COR-L47 (cell line): ENCODE measurements at places on chromosomes 12 and 14.
A peak's percentile ranks its signal among the peaks of the same experiment; 100 is the strongest.

GRCh38 chr12:101490286-101490920 lies 15.3 kb downstream of the SPIC start:
- peak; percentile 30 for DNase-seq

DNA sequence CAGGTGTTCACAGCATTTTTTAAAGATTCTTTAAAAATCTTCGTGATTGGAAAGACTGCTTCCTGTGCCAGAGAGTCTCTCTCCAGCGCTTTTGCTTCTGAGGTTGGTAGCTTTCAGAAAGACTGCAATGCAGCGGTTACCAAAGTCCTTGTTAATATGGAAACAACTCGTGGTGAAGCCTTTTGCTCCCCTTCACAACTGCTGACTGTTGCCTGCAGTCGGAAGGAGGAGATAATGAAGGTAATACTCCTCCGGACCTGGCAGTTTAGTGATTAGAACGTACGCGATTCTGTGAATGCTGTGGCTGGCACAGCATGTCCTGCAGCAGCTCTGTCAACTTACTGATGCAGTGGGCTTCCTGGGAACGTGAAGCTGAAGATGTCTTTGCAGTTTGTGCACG lies 50.9 kb downstream of the TRAF3 start:
- no peak for DNase-seq

DNA sequence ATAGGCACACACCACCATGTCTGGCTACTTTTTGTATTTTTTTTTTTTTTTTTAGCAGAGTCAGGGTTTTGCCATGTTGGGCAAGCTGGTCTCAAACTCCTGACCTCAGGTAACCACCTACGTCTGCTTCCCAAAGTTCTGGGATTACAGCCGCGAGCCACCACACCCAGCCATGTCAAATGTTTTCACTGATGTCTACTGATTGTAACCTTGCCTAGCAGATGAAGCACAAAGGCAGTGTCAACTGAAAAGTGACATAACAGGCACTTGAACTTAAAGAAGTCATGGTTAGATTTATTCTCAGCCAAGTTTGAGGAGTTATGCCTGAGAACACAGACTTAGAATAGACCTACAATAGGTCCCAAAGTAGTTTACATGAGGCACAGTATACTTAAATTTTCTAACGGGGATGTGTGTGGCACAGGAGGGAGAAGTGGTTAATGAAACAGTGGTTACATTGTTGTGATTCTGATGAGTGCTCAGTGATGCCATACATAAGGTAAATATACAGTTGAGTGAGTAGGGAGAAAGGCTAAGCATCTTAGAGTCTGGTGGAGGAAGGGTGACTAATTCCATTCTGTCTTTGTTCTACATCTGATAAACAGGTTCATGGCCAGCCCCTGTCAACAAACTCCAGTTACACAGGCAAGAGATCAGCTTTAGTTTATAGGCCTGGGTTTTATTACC lies 12.6 kb upstream of the RNASE4 start:
- DNase-seq = no peak

- DNase-seq = no peak
These were observed 33.6 kb downstream of the NFKBIA start for GRCh38 chr14:35370969-35371368.

GRCh38 chr12:80352474-80352873 lies 91.6 kb upstream of the PTPRQ start:
- DNase-seq = no peak

- no peak for DNase-seq
These were observed 100.7 kb upstream of the TBX5 start for GRCh38 chr12:114506651-114507050.

DNA sequence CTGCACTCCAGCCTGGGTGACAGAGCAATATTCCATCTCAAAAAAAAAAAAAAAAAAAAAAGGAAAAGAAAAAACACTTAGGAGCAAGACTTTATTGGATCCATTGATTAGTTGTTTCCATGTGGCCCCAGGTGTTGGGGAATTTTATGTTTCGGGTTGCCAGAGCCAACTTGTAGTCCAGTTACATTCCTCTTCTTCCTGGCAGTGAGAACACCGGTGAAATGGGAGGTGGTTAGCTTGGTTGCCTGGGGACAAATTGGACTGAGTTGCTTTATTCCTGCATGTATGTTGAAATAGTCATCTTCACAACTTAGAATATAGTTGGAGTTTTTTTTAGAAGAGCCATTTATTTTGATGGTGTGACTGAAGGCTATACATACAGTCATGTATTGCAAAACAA lies 12.6 kb downstream of the RCOR1 start:
- DNase-seq = no peak
